PC-9 (cell line): ENCODE measurements at places on chromosomes 3 and 15. TPM values are rescaled to one million over a fixed set of nuclear protein-coding genes. Genes with fewer than 3 reads are reported as not detected.

DNA sequence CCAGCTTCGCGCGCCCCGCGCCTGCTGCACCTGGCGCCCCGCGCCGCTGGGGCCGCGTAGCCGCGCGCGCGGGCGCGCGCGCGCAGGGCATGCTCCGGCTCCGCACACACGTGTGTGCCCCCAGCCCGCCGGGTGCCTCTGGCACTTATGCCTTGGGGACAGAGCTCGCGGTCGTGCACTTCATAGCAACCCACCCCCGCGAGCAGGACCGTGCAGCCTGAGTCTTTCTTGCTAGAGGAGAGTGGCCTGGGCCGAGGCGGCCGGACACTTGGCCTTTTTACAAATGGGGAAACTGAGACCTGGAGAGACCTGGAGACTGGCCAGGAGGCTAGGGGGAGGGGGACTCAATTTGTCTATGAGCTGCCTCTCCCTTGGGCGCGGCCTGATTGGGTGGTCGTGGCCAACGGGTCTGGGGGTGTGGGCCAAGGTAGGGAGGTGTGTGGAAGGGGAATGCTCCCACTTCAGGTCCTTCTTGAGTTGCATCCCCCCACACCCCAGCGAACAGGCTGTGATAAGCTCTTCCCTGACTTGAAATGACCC lies 562 bp downstream of the NBEAL2 start:
- no peaks in the 10 kb centered on the region for H3K36me3 ChIP-seq
- H3K4me3 ChIP-seq: peak overlapping the region; percentile 85
- no peak for DNase-seq
- peaks cover 49% of the 10 kb centered on the region for H3K4me1 ChIP-seq
- H3K27me3 ChIP-seq: no peaks in the 10 kb centered on the region

GRCh38 chr3:134929976-134930375 lies 134.9 kb downstream of the EPHB1 start:
- H3K27me3 ChIP-seq: peaks cover 9% of the 10 kb centered on the region; the same call in 1 of the 2 replicates
- H3K4me3 ChIP-seq: no peak overlapping the region
- H3K4me1 ChIP-seq: no peaks in the 10 kb centered on the region
- no peak for DNase-seq

GRCh38 chr3:193560870-193561269 lies 6.2 kb upstream of the ATP13A4 start:
- H3K36me3 ChIP-seq: no peaks in the 10 kb centered on the region
- no peak for DNase-seq
- no peak overlapping the region for H3K4me3 ChIP-seq
- H3K4me1 ChIP-seq: no peaks in the 10 kb centered on the region

DNA sequence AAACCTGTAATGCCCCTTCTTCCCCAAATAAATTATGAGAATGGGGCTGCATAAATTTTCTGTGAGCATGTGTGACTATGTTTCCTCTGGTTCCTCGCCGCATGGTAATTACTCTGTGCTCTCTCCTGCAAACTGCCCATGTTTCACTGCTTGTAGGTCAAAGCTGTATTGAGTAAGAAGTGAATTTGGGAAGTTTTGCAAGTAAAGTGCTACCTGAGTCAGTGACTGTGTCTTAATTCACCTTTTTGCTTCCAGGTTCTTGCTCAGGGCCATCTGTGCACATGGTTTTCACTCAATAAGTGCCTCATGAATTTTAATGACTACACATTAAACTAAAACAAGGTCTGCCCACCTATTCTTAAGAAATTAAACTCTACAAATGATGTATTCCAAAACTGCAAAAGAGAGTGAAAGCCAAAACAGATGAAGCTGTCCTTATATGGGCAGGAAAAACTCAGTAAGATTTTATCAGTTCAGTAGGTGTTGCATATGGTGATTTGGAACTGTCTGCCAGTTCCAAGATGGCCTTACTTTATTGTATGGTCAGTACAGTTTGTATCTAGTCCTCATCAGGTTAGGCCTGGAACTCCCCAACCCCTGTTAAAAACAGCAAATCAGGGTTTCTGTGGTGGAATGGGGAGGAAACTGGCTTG lies 100.0 kb downstream of the LPP start:
- no peak overlapping the region for H3K4me3 ChIP-seq
- no peak for DNase-seq
- peaks cover 6% of the 10 kb centered on the region; the same call in 1 of the 2 replicates for H3K36me3 ChIP-seq
- no peaks in the 10 kb centered on the region for H3K27me3 ChIP-seq
- H3K27ac ChIP-seq: no peak overlapping the region

DNA sequence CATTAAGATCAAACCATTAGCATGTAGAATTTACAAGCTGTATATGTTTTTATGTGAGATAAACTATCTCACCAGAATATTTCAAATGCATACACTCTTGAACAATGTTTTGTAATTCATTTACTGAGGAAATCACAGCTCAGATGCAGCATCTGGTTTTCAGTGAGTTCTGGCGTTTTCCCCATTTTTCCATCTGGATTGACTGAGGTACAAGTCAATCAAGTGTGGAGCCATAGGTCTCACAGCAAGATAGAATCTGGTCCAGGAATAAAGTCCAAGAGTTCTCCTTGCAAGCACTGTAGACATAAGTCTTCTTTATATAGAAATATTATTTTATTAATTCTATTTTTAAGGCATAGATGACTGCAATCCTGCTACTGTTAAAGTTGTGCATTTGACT lies 219.3 kb downstream of the ZBBX start:
- no peaks in the 10 kb centered on the region for H3K27me3 ChIP-seq
- H3K36me3 ChIP-seq: no peaks in the 10 kb centered on the region
- no peak overlapping the region for H3K27ac ChIP-seq

The EBLN2 gene
- 5.5 and 5.6 TPM in 2 replicates for total RNA-seq

The CEMIP gene
- total RNA-seq: 0.58 and 0.61 TPM in 2 replicates

The RAB6B gene
- total RNA-seq: 0.40 and 0.52 TPM in 2 replicates
